ENCODE measurements at places on chromosomes 1 and 21. TPM values are rescaled to one million over a fixed set of nuclear protein-coding genes. Genes with fewer than 3 reads are reported as not detected.

DNA sequence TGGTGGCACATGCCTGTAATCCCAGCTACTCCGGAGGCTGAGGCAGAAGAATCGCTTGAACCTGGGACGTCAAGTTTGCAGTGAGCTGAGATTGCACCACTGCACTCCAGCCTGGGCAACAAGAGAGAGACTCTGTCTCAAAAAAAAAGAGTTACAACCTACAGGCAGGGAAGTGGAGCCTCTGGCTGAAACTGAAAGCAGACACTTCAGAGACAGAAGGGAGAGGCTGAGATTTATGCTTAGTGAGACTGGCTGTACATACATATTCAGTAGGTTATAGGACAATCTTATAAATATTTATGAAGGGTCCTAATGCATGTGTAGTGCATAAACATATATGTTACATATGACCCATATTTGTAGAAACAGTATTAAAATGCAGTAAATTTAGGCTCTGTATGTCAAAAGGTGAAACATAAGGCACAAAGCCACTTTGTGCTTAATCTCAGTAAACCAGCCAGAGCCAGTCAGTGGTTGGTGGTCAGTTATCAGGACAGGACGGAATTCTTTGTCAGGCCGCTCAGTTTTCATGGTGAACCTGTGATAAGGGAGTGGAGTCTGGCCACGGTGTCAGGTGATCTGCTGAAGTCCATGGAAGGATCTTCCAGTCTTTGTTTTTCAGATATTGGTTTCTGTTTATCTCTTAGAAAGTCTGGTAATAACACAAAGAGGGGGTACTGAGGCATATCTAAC, 13.7 kb downstream of the RHEX start:
- no peak for DNase-seq

GRCh38 chr1:167301355-167301754, 80.7 kb downstream of the POU2F1 start:
- DNase-seq, result no peak

DNA sequence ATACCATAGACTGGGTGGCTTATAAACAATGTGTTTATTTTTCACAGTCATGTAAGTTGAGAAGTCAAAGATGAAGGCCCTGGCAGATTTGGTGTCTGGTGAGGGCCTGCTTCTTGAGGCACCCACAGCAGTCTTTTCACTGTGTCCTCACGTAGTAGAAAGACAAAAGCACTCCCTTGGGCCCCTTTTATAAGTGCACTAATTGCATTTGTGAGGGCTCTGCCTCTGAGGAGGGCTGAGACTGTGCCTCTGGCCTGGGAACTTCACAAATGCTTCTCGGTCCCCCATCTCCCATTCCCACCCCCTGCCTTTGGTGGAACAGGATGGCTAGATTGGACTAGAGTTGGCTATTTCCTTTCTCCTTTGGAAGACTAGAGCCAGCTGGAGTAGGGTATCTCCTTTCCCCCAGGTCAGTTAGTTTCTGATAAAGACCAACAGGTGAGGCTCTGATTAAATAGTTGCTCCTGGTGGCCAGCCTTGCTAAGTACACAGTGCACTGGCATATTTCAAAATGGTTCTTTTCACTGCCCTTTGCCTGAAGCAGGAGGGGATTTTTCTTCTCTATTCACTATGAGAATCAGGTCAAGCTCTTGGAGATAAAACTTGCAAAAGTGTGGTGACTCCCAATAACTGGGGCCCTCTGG, 82.9 kb downstream of the PLPPR4 start:
- no peak for DNase-seq

GRCh38 chr1:42737257-42737656, 2.8 kb downstream of the CLDN19 start:
- DNase-seq, result no peak

DNA sequence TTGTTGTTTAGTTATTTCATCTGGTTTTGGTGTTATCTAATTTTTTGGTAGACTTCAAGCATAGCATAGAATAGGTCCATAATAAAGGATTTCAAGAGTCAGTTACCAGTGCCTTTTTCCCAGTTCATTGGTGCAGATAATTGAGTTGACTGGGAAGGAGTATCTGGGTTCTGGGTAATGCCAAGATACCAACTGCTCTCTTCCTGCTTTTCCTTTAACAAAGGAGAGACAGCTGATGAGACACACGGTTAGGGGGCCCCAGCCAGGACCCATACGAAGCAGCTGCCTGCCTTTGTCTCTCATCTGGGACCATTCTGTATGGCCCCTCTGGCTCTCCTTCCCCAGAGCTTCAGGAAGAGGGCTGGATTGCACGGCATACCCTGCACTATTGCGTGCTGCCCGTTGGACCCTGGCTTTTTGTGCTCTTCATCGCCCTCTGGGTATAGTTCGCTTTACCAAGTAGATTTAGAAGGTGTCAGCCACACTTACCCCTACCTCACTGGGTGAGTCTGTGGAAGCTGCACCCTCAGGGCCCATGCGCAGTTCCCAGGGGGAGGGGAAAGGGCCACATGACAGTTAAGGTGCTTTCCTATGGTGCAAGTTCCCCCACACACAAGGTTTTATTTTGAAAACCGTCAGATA, 7.0 kb downstream of the NAV1 start:
- no peak for DNase-seq

The PEAR1 gene
- 0.28 TPM for total RNA-seq

The NR5A2 gene
- not detected for total RNA-seq

- DNase-seq, result no peak
Observed at GRCh38 chr1:110218739-110219138, 8.6 kb downstream of the KCNC4 start.

DNA sequence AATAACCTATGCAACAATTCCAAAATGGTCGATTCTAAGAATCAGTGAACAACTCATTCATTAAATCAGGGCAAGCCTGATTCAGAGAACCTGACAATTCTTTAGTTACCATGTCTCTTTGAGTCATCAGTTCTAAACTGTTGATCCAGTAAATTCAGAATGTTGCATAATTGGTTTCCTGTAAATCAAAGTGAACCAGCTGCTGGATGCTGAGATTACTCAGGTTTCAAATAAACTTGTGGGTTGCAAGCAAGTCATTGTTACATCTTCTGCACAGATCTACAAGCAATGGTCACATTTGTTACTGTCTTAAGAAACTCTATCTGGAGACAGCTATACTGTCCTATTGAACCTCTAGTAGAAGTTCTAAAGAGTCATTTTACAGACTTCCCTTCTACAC, 16.5 kb downstream of the PLA2G2D start:
- DNase-seq, result no peak

DNA sequence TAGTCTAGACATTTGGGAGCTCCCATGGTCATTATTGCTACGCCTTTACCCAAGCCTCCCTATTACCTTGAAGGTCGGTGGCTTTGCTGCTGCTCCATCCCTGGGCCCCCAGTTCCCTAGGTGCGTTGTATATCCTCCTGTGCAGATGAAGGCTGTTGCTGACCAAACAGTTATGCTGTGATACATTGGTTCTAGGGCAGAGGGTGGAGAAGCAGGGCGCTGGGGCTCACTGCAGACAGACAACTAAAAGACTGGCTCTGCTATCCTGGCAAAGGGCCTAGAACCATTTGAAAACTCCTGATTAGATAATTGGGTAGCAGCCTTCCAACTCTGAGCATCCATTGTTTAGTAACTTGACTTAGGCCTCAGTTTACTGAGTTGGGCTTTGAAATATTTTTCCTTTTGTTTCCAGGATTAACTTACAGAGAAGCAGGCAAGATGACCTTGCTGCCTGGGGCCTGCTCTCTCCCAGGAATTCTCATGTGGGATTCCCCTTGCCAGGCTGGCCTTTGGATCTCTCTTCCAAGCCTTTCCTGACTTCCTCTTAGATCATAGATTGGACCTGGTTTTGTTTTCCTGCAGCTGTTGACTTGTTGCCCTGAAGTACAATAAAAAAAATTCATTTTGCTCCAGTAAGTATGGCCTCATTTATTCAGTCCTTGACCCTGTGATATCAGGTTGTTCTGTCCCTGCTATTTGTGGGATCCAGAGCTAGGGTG, 15.5 kb downstream of the CHI3L2 start:
- no peak for DNase-seq

- DNase-seq, result no peak
Observed at GRCh38 chr1:209380420-209380819, 203.1 kb upstream of the CAMK1G start.

The MAN1C1 gene
- total RNA-seq, result 20.9 TPM

The FAM72C gene
- total RNA-seq, result 9.1 TPM

The ITSN1 gene
- total RNA-seq, result 2.3 TPM

DNA sequence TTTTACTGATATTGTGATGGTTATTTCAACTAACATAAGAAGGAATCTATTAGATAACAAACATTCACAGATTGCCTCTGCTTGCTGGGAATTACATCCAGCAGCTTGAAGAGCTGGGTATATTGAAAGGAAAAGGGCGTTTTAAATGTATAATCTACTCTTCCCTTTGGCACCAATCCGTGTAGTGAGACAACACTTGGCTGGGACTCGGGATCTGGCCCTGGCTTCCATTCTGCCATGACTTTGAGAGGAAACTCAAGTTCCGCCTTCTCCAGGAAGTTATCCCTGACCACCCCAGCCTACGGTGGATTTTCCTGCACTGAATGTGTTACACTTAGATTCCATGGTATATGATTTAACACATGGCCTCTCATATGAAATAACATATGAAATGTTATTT, 86.9 kb upstream of the UBE2U start:
- DNase-seq, result no peak

The RAP1GAP gene
- total RNA-seq, result 0.37 TPM

DNA sequence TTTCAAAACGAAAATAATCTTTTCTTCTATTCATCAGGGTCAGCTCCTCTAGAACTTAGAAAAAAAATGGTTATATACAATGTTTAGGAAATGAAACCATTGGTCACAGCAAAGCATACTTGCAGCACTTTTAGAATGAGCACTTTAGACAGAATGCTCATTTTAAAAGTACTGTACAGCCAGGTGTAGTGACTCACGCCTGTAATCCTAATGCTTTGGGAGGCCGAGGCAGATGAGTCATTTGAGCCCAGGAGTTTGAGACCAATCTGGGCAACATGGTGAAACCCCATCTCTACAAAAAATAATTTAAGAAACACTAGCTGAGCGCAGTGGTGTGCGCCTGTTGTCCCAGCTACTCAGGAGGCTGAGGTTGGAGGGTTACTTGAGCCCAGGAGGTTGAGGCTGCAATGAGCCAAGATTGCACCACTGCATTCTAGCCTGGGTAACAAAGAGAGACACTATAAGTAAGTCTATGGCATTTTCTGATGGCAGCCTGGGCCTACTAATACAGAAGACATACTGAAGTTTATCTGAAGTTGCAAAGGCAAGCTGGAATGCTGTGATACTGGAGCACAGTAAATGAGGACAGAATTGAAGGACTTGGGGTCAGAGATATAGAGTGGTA, 48.9 kb upstream of the ZNF326 start:
- no peak for DNase-seq

- no peak for DNase-seq
Observed at GRCh38 chr1:227775841-227776240, 39.6 kb upstream of the PRSS38 start.

The TRAF3IP3 gene
- 403 TPM for total RNA-seq

DNA sequence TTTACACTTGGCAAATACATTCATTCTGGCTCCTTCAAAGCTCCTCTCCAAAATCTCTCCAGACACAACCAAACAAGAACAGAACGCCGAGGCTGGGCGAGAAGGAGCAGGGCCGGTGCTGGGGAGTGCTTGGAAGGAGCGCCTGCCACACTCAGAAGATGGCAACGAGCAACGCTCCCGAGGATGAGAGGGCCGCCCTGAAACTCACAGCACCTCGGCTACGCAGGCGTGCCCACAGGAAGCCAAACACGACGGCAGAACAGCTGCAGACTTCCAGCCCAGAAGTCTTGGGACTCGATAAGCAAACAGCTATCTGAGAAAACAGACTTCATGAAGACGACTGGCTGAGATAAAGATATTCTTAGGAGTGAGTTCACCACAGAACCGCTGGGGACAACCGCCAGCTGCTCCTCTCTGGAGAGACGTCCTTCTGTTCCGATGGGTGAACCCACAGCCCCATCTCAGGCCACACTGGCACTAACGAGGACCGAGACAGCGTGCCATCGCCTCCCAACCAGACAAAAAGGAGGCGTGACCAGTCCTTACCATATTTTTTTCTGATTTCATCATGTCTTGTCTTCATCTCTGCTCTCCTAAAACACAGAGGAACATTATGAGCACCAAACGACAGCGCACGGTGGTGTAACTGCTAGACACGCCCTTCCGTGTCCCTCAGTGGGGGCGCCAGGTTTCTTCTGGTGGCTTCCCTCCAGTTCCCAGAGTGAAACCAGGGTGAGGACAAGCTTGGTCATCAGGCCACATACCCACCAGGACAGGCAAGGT, 18.6 kb downstream of the PTTG1IP start:
- DNase-seq, result no peak

DNA sequence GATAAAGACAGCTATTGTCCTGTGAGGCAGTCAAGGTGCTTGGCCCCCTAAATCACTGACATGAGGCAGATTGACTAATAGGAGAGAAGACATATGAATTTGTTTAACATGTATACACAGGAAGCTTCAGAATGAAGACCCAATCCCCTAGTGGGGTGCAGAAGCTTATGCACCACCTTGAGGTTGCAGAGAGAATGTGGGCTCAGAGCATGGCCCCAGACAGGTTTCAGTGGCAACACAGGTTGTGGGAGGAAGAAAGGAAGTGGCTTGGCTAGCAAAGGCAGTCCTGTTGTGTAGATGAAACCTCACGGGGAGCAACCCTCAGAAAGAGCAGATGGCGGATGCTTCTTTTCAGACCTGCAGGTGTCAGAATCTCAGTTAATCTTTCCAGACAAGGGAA, 37.0 kb upstream of the PARP1 start:
- DNase-seq, result peak; percentile 74

DNA sequence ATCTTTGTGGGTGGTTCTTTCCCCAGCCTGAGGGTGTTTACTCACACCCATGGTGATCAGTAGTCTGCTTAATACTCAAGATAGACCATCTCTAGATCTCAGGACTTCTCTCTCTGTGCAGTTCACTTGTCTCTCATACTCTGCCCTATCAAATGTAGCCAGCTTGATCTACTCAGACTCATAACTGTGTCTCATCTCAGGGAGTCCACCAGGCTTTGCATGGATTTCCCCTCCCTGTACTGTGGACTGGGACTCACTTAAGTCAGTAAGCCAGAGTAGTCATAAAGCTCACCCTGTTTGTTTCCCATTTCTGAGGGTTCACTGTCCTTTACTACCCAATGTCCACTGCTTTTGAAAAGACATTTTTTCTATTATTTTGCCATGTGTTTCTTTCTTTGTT, 41.8 kb downstream of the LYPLAL1 start:
- no peak for DNase-seq

DNA sequence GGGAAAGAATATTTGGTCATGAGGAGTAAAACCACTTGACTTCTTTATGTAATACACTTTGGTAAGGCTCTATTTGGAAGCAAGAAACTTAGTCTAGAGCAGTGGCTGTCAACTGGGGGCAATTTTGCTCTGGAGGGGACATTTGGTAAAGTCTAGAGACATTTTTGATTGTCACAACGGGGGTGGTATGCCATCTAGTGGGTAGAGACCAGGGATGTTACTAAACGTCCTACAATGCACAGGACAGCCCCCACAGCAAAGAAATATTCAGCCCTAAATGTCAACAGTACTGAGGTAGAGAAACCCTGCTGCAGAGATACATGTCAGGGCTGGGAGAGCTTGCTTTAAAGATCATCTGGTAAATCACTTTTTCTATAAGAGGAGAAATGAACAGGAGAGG, 13.5 kb downstream of the FUCA1 start:
- DNase-seq, result no peak

All from activated naive CD8-positive, alpha-beta T cell treated with anti-CD3 and anti-CD28 coated beads, Interleukin-2, amount 10 ng/mL, durations not matched to agents 7 days and 5 days (primary cell).